NCI-H1694 treated with DMSO at 0.1 percent for 48 hours (cell line): ENCODE measurements at places on chromosomes 5 and 9.

GRCh38 chr5:36173426-36173825, 21.5 kb downstream of the SKP2 start:
- no peak for DNase-seq

- DNase-seq: no peak
Observed at GRCh38 chr5:53406630-53407316, 73.7 kb upstream of the FST start.

DNA sequence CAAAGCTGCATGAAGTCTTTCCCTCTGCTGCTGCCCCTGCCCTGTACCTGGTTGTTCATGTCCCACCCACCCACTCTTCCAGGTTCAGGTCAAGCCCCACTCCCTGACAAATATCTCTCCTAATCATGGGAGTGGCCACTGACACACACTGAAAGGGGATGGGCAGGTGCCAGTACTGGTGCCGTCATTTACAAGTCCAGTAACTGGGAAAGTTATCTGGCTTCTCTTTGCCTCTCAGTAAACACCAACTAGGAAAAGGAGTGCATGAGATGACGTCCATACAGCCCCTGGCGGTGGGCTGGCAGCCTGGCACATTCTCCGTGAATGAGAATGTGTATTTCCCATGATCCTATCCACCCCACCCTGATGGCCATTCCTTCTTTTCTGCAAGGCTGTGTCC, 225.2 kb downstream of the FSTL4 start:
- DNase-seq: no peak

DNA sequence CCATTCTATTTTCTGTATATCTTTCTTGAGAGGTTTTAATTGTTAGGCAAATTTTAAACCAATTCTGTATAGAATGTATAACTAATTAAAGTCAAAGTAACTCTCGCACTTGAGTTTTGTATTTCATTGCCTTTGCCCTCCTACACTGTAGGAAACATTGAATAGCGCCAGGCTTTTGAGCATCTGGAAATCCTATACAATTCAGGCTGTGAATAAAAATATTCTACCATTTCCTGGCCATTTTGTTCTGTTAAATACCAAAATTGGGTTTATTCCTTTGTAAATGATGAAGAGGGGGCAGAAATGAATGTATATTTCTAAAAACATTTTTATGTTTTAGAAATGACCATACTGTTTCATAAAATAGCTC, 571.8 kb upstream of the CLINT1 start:
- DNase-seq: no peak

GRCh38 chr9:113616116-113616515, 152.6 kb downstream of the RGS3 start:
- DNase-seq: no peak

GRCh38 chr9:11374926-11375325, 762.1 kb upstream of the PTPRD start:
- DNase-seq: no peak

DNA sequence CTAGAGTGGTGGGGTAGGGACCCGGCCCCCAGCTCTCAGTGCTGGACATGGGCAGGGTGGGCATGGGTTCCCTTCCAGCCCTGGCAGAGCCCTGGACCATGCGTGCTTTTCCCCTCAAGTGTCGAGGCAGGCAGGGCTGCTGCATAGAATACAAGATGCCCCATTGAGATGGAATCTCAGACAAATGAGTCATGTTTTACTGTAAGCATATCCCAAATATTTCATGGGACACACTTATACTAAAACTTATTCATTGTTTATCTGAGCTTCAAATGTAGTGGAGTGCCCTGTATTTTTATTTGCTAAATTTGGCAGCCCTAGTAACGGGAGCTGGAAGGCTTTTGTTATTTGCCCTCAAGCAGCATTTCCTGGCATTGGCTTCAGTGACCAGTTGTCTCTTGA, 3.2 kb upstream of the RNU6ATAC start:
- DNase-seq: no peak

GRCh38 chr5:171845857-171846256, 60.2 kb downstream of the SMIM23 start:
- DNase-seq: peak; percentile 8

DNA sequence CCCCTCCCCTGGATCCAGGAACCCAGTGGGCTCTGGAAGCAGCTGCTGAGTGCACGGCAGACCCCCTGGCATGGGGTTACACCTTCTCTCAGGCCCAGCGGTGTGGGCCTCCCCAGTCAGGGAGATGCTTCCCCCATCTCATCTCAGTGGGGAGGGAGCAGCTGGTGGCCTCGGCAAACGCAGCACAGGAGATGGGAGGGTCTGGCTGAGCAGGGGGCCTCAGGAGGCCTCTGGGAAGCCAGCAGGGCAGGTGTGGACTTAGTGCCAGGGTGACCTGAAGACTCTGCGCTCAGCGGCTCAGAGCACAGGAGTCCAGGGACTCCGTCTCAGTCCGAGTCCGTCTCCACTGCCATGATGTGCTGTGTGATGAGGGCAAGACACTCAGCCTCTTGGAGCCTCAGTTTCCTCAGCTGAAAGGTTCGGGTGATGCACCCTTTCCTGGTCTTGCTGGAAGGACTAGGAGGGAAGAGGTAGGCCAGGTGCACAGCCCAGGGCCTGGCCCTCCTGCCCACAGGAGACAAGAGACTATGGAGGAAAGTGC, 100.6 kb downstream of the GTF3C4 start:
- DNase-seq: no peak

GRCh38 chr5:129830288-129830687, 74.0 kb upstream of the CHSY3 start:
- DNase-seq: no peak
